ENCODE measurements at places on chromosomes 4 and X.

DNA sequence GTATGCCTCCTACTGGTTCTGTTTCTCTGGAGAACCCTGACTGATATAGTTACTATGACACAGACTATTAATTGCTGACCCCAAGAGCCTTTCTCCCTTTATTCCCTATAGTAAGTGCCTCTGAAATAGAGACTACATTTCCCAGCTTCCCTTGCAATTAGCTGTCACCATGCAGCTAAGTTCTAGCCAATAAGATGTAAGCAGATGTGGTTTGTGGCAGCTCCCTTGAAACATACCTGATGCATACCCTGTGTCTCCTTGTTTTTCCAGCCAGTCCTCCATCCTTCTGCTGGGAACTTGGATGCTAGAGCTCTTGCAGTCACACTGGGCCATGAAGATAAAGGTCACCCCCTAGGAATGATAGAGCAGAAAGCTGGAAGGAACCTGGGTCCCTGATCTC lies 9.7 kb upstream of the TMEM165 start:
- no peak for DNase-seq

DNA sequence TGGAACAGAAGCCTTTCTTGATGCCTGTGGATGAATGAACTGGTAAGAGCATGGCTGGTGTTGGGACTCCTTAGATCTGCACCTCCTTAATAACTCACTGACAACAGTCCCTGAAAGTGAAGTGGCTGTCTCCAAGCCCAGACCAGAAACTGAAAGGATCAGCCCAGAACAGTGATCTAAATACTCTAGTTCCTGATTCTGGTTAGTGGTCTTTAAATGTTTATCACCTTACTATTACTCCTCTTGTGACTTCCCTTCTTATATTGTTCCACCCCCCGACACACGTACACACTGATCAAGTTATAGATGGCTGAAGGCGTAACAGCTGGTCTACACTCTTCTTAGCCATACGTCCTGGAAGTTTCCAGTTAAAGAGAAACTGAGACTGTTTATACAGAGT lies 33.8 kb upstream of the ARMCX2 start:
- DNase-seq = no peak

- no peak for DNase-seq
Measured at GRCh38 chr4:48270951-48271473, 1.4 kb upstream of the TEC start.

- no peak for DNase-seq
Measured at GRCh38 chr4:17877661-17878060, 66.9 kb downstream of the NCAPG start.

DNA sequence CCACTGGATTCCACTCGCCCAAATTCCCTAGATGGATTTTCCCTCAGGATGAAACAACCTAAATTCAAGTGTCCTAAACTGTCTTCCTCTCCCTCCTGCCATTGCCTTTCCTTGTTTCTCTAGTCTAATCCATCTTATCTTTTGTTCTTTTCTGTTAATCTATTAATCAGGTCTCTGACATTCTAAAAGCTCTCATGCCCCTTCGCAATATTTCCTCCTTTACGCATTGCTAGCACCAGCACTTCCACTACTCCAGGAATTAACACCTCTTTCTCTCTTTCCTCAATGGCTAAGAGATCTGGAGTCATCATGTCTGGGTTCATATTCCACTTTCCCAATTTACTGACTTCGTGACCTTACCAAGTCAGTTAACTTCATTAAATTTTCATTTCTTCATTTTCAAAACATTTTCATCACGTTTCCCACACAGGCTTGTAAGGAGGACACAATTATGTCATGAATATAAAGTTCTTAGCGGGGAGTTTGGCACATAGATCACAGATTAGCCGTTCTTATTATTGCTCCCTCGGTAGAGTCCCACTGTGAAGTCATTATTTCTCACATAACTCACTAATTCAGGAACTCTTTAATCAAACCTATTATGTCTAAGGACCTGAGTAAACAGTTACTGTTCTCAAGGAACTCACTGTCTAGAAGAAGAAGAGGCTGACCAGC lies 45.3 kb downstream of the FAT4 start:
- no peak for DNase-seq

- no peak for DNase-seq
Measured at GRCh38 chrX:44480591-44480990, 62.1 kb downstream of the FUNDC1 start.

DNA sequence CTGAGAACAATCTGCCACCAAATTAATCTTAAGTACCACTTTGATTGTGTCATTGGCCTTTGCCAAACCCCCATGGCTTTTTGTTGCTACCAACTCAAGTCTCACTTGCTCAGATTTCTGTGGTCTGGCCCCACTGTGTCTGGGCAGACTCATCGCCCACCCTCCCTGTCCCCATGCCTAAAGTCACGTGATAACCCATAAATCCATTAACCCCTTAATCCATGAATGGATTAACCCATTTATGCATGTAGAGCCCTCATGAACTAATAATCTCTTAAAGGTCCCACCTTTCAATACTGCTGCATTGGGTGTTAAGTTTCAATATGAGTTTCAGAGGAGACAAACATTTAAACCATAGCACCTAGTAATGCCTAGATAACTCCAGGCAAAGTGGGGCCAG lies 78.5 kb upstream of the BLTP1 start:
- DNase-seq = no peak

DNA sequence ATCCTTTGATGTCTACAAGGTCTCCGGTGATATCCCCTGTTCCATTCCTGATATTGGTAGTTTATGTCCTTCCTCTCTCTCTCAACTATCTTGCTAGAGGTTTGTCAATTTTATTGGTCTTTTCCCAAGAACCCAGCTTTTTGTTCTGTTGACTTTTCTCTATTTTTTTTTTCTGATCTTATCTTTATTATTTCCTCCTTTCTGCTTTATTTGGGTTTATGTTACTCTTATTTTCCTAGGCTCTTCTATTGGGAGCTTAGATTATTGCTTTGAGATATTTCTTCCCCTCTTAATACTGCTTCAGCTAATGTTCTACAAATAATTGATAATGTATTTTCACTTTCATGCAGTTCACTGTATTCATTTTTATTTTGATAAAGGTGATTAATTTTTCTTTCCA lies 44.2 kb downstream of the EIF2S3 start:
- DNase-seq = no peak

- no peak for DNase-seq
Measured at GRCh38 chr4:103074744-103075434, 1.7 kb downstream of the SLC9B2 start.

DNA sequence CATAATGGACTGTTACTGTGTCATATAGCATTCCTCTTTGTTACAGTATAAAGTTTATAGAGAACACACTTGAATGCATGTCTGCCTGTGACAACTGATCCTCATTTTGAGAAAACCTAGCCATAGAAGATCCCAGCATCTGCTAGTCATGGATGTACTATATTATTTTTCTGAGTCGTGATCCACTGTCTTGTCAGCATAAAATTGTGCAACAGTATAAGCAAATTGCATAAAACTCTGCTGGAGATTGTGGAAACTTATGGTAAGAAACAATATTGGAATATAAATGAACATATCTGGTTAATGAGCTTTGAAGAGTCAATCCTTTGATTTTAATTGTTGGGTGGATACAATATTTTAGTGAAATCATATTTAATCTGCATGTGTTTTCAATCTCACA lies 3.6 kb downstream of the NEIL3 start:
- DNase-seq = no peak

GRCh38 chr4:995311-996026 lies 2.3 kb upstream of the SLC26A1 start:
- no peak for DNase-seq

DNA sequence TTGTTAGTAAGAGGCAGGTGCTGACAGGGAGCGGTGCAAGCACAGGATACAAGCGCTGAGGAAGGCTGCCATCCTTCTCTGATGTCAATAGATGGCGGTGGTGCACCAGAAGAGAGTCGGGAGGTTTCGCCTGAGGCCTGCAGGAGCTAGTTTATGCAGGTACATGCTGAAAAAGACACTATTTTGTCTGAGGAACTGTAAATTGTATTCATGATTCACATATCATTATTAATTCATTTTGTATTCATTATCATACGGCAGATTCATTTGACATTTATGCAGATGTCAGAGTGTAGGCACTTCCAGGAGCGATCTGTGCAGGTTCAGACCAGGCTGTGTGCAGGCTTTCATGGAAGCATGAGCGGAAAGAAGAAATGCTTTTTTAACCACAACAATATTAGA lies 824.0 kb downstream of the STIM2 start:
- no peak for DNase-seq

- no peak for DNase-seq
Measured at GRCh38 chr4:89906777-89907521, 12.3 kb downstream of the MMRN1 start.

DNA sequence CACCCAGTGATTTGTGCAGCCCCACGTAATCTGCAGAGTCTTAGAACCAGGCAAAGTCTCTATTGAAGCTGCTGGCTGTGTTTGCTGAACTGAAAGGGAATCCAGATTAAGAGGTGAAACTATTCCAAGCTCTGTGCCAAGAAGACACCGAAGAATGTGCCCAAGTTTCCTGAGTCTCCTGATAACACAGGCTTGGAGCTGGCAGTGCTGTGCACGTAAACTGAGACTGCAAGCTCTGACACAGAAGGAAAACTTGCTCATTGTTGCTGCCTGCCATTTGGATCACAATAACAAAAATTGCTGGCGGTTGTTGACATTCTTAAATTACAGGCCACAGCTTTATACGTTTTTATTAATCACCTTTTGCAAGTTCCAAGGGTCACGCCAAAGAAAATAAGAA lies 60.2 kb upstream of the VCX3B start:
- no peak for DNase-seq

- no peak for DNase-seq
Measured at GRCh38 chrX:53281321-53281822, at the start of gene IQSEC2. IQSEC2 (minus strand) TSS chrX:53281584.

DNA sequence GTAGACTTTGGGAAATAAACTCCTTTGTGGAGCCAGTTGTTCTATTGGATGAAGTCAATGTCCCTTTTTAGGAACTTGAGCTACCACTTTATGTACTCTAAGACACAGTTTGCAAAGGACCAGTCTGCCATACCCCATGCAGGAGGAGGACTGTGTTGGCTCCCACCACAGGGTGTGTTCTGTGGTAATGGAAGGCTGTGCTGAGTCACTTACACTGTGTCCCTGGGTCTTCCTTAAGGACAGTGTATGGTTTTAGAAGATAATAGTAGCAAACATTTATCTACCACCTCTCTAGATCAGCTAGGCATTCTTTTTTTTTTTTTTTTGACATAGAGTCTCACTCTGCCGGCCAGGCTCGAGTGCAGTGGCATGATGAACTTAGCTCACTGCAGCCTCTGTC lies 184.0 kb upstream of the PGRMC2 start:
- no peak for DNase-seq

DNA sequence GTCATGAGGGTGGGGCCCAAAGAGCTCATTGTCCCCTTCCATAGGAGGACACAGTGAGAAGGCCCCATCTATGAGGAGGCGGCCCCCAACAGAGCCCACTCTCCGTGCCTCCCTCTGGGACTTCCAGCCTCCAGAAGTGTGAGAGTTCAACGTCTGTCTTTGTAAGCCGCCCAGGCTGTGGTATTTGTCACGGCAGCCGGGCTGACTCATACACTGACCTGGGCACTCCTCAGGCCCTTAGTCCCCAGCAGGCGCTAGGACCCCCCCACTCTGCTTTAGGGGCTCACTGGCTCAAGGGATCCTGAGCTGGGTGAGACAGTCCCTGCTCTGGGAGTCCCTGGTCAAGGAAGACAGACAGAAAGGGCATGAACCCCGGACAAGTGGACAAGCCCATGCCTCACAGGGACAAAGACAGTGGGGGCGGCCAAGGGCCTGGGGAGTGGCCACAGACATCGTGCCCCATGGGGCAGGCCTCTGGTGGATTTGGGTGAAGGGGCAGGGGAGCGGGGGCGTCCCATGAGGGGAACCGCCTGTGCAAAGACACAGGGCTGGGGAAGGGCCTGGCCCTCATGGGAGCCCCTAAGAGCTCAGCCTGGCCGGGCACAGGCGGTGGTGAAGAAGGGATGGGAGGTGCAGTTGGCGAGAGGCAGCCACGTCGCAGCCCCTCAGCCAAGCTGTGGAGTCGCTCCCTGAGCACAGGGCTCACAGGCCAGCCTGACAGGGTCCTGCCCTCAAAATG lies 21.5 kb downstream of the ABLIM2 start:
- no peak for DNase-seq

DNA sequence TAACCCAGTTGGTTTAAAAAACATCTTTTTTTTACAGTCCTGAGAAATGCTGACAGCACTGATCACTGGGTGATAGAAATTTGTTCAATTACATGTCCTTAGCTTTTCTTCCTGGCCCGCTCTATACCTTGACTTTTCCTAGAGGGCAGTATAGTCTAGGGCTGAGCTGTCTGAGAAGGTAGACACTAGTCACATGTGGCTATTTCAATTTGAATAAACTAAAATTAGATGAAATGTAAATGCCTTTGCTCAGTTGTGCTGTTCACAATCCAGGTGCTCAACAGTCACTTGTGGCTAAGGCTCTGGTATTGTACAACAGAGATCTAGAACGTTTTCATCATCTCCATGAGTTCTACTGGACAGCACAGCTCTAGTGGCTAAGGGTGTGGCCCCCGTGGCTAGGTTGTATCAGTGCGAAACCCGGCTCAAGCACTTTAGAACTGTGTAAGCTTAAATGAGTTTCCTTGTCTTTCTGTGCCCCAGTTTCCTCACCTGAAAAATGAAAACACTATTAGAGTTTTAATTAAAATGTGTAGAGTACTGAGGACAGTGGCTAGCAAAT lies 111.6 kb upstream of the WDR17 start:
- DNase-seq = no peak

DNA sequence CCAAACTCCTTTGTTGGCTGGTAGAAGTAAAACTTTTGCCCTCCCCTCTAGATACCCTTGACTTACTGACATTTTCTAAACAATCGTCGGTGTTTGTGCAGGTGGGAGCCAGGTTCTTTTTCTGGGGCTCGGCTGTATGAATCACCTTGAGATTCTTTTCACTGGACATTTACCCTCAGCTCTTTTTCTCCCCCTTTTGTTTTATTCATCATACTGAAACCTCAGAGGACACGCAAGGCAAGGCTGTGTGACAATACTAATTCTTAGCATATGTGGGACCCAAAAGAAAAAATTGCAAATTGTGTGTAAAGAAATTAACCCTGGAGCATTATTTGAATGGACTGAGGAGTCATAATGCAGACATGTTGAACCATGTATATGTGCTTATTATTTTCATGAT lies 194.0 kb downstream of the PCDH19 start:
- DNase-seq = no peak

- DNase-seq = no peak
Measured at GRCh38 chr4:14445882-14446281, 556.4 kb upstream of the CPEB2 start.

- no peak for DNase-seq
Measured at GRCh38 chrX:153651540-153652079, 4.6 kb downstream of the DUSP9 start.

DNA sequence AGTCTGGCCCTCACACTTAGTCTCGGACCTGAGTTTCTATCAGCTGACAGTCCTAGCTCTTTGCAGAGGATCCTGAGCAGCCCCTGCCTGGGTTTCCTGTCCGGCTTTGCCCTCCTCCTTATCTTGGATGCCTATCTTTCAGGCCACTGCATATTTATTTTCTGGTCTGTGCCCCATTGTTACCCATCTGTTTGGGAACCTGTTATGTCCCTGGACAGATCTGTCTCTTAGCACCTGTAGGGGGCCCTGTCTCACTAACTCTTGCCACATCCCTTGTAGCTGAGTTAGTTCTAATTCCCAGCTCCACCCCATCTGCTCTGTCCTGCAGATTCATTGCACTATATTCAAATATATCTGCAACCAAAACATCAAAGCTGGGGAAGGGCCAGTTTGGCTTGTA lies 514.9 kb upstream of the LCORL start:
- DNase-seq = no peak

GRCh38 chrX:47530049-47530448 lies 31.0 kb upstream of the ARAF start:
- no peak for DNase-seq
